Islet precursor cell (in vitro differentiated cells): ENCODE measurements at places on chromosomes 12 and 14.

DNA sequence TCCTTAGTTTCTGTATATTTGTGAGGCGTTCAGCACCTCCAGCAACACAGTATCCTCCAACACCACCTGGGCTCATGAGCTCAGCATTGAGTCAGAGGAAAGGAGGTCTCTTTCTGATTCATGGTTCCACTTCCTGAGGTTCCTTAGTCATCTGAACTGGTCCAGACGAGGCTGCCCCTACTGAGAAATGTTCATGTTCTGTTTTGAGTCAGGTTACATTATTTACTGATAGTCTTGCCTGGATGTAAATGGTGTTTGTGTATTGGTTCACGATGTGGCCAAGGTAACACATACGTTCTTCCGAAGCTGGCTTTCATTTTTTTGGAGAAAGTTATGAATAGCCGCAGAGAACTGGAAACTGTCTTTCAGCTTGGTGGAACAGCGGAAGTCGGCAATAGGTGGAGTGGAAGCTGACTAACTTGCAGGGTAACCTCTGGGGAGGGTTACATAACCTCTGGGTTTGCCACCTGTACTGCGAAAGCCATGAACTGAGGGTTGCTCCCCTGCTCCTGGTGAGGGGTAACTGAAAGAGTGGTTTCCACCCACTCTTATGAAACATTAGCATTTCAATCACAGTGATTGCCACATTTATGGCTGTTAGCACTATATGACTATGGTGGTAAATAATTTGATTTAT is 42.2 kb upstream of the MANSC4 start:
- DNase-seq, result peak; percentile 56

DNA sequence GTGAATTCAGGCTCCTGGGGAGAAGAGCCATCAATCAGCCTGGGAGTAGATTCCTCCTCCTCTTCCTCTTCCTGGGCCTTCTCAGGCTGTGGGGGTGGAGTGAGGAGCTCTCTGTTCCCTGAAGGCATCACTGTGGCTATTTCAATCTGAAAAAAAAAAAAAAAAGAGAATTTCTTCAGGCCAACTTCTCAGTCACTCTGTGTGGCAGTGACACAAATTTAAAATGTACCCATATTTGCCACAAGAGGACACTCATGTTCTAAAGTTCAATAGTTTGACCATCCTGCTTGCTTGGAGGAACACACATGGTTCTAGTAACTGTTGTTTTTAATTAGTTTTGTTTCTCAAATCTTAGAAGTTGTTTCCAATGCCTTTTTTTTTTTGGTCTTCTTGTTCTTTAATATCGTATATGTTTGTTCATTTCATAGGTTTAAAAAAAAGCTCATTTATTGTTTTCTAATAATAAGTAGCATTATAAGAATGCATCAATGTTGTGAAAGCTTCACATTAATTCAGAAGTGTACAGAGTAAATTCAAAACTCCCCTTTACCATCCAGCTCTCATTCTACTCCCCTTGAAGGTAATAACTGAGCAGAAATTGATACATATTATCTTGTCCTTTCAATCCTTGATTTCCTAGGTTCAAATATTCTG is 23.3 kb upstream of the CCER1 start:
- DNase-seq, result no peak

DNA sequence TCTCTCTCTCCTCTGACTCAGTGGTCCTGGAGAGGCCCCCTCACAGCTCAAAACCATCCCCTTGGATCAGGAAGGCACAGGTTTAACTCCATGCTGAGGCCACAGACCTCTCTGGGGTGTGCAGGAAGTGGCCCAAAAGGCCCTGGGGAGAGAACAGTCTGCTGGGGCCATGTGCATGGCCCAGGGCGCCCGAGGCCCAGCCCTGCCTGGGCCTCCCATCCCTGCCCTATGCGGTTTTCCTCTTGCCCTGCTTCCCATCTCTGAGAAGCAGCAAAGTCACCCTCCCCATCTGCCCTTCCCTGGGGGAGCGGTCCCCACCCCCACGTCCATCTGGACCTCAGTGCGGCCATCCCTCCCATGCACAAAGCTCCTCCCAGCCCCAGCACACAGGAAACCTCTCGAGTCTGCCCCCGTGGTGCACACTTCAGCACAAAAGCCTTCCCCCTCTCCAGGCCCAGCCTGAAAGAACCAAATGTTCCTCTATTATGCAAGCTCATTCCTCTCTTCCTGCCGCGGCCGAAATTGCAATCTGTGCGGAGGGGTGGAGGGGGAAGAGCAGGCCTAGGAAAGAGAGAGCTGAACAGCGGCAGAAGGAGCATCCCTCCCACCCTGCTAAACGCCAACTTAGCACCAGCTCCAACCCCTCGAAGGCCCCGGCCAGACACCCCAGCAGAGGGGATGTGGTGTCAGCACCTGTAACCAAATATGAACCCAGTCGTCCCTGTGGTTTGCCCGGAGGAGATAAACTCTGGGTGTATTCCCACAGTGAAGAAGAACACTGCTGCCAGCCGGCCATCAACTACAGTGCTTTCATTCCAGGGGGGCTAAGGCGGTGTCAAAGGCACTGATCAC is 108.5 kb downstream of the SCARB1 start:
- DNase-seq, result no peak

DNA sequence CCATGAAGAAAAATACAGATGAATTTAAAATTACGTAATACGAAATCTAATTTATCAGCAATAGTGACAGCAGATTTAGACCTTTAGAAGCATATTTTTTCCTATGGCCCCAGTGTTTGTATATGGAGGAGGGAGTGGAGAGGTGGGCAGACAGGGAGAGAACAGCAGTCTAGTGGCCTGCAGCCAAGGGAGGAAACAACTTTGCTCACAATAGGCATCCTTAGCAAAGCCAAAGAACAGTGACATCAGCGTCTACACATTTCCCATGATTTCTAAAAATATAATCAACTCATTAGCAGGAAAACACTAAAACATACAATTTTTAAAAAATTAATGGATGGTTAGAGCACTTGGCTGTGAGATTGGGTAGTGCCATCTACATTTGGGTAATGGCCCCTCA is 622.6 kb upstream of the ATP2B1 start:
- no peak for DNase-seq

DNA sequence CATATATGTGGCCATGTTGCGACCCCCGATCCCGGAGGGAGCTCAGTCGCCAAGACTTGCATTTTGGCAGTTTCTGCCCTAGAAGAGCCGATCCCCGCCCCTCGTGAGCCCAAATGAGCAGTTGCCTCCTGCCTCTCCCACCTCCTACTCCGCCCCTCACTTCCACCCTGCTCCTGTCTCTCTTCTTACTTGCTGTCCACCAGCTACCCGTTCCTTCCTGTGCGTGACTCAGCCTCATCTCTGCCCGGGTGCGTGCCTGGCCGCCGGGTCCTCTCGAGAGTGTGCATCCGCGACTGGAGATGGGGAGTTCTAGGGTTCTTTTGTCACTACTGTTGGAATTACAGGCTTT is 585 bp downstream of the GPATCH2L start:
- DNase-seq, result peak; percentile 96

DNA sequence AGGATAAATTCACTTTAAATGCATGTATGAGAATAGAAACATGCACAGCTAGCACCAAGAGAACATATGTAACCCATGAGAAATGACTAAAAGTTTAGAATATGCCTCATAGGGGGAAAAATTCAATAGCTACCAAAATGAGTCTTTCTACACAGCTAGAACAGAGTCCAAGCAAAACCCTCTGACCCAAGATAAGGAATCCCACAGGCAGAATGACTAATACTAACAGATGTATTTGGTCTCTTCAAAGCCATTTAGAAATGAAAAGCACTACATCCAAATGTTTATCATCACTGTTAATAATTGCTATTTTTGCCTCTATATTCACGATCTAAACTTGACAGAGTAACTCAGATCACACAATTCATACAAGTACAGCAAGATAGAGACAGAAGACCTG is 44.0 kb downstream of the KICS2 start:
- no peak for DNase-seq
